ENCODE measurements at places on chromosomes 11 and 22. TPM values are rescaled to one million over a fixed set of nuclear protein-coding genes. Genes with fewer than 3 reads are reported as not detected.

Gene SYT12
- total RNA-seq: 0.38 TPM

Gene TTC36
- not detected for total RNA-seq

Gene GSTT2B
- total RNA-seq: 3.9 TPM

Gene MEI1
- total RNA-seq: 5.0 TPM

Gene DDX10
- 30.7 TPM for total RNA-seq

Gene NAT10
- 41.2 TPM for total RNA-seq

Gene LINC01488
- total RNA-seq: not detected

DNA sequence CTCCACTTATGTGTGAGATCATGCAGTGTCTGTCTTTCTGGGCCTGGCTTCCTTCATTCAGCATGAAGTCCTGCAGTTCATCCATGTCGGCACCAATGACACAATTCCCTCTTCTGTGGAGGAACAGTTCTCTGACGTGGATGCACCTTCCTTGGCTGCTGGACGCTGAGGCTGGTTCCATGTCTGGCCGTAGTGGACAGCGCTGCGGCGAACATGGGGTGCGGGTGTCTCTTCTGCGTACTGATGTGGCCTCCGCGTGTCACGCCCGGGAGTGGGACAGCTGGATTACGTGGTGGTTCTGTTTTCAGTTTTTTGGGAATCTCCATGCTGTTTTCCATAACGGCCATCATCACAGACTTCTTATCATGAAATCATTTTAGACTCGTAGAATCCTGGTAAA lies 16.9 kb upstream of the MUC2 start:
- DNase-seq: no peak

DNA sequence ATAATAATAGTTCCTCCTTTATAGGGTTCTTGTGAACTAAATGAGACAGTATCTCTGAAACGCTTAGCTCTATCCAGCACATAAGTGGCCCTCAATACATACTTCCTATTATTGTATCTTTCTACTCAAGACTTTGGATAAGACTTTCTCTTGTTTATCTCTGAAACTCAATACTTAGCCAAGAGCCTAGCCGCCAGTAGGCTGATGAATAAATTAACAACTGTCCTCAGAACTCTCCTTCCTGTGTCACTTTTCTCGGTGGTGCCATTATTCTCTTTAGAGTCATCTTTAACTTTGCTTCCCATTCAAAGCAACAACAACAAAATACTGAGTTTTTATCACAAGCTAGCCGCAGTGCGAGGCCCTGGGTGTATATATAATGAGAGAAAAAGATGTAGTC lies 86.9 kb downstream of the FAM83F start:
- DNase-seq: no peak

DNA sequence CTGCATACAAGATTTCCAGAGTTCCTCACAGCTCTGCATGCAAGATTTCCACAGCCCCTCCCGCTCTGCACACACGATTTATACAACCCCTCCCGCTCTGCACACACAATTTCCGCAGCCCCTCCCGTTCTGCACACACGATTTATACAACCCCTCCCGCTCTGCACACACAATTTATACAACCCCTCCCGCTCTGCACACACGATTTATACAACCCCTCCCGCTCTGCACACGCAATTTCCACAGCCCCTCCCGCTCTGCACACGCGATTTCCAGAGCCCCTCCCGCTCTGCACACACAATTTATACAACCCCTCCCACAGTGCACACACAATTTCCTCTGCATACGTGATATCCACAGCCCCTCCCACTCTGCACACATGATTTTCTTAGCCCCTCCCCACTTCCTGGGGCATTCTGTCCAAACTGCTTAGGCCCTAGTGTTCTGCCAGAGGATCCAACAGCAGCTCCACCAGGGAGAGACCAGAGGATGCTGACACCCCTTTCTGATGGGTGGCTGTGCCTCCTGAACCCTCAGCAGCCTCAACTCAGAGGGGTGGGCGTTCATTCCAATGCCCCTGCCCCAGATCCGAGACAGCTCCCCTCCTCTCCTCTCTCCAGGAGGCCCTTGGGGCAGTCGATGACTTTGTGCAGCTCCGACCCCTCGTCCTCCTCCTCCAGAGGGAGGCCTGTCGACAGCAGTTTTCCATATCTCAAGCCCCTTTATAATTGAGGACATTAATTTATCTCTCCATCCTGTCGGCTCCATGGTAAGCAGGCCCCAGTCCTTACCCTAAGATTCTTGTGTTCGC lies 671.7 kb downstream of the BRD1 start:
- no peak for DNase-seq

GRCh38 chr11:115345840-115346239 lies 158.4 kb downstream of the CADM1 start:
- DNase-seq: no peak

- no peak for DNase-seq
These were observed 88.8 kb downstream of the PDHX start for GRCh38 chr11:35005141-35005780.

- DNase-seq: peak; percentile 78
These were observed 47.6 kb downstream of the ST3GAL4 start for GRCh38 chr11:126403022-126403581.

- no peak for DNase-seq
These were observed 82.7 kb downstream of the CADM1 start for GRCh38 chr11:115421352-115421991.

DNA sequence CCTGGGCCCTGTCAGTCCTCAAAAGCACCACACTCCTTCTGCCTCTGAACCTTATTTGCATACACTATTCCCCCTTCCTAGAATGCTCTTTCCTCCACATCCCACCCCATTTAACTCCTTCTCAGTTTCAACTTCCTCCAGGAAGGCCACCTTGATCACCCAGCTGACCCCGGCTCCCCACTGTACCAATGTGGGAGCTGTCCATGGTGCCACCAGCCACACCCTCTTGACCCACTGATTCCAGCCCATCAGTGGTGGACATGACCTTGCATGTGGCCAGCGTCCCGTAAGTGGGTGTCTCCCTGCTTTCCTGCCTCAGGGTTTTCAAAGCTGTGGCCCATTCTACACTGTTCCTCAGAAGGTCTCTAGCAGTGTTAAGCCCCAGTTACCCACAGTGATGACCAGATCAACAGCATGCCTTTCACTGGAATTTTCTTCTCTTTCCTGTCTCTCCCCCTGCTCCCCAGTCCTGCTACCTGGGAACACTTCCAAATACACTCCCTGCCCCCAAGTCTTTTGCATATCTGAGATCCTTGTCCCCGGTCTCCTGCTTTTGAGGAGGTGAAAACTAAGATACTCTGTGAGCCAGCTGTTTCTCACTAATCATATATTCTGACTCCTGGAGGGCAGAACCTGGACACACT lies 346.6 kb downstream of the MN1 start:
- DNase-seq: no peak

DNA sequence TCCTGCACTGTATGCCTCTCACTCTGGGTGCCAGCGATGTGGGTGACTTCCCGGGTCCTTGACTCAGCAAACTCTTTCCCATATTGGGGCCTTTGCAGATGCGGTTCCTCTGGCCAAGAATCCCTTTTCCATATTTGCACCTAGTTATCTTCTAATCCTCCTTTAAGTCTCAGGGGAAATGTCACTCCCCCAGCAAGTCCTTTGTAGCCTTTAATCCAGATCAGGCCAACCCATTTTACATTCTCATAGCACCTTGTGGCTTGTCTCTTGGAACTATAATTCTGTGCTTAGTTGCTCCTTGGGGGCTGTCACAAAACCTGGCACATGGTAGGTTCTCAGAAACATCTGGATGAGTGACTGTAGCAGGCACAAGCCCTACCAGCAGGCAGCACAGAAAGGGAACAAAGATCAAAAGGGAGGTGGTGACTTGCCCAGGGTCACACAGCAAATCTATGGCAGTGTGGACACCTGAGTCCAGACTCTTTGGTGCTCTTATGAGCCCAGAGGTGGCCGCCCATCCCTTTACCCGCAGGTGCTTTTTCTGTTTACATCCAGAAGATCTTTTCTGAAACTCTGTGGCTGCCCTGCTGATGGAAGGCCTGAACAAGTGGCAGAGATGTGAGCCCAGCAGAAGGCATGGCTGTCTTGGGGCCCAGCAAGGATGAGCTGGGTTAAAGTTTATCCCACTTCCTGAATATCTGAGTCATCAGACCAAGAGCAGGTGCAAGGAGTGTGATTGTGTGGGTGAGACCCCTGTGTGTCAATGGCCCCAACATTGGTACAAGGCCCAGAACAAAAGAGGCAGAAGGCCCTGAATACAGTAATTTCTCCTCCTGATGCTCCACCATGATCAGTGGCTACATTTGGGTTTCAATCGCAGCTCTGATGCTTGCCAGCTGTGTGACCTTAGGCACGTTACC lies 78.6 kb upstream of the GRK3 start:
- DNase-seq: peak; percentile 64

DNA sequence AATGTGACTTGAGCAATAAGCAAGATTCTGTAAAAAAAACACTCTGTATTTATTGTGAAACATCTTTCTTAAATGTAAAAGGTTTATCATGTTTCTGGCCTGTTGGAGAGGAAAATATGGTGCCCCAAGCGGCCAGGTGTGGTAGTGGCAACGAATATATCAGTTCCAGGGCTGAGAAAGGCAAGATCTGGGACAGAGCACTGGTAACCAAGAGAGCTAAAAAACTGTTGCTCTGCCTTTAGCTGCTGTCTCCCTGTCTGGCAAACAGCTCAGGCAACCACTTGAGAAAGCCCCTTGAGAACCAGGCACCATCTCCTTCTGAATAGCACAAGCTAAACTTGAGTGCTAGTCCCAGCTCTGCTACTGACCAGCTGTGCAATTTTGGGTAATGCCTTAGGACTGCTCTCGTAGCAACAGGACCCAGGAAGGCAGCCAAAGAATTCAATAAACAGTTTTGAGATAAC lies 129.9 kb downstream of the KCNC1 start:
- DNase-seq: no peak

DNA sequence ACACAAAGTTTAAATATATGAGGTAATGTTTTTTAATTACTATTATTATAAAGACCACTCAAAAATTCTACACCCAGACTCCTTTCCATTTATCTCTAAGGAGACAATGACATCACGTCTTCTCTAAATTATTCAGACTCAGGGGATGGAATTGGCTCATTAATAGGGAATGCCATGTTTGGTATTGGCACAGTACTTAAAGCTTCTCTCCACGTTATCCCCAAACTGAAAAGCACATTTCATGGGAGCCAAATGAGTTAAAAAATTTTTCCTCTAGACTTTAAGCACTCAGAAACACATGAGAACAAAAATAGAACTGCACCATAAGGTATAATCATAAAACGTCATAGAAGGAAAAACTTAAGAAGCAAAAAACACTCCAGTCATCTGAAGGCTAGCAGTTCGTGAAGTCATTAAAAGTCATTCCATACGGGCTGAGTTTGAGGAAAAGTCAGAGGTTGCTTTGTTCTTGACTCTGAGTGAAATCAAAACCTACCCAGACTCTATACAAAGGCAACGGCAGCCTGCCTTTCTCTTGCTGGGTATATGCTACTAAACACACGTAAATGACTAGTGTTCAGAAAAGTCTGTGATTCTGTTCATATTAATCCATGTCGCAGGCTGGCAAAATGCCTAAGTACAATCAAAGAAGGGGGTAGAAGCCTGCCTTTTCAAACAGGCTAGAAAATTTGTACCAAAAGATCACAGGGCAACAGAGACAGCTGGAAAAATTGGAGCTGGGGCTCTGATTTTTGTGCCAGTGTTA lies 8.7 kb upstream of the MPPED2 start:
- no peak for DNase-seq

DNA sequence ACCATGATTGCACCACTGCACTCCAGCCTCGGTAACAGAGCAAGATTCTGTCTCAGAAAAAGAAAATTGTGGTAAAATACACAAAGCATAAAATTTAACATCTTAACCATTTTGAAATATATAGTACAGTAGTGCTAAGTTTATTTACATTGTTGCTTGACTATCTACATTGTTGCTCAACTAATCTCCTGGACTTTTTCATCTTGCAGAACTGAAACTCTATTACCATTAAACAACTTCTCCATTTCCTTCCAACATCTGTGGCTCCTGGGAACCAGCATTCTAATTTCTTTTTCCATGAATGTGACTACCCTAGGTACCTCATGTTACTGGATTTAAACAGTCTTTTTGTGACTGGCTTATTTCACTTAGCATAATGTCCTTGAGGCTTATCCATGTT lies 13.5 kb upstream of the VWA5A start:
- no peak for DNase-seq

All from suprapubic skin (tissue), 4 donors.